Activated T-cell treated with anti-CD3 and anti-CD28 coated beads for 24 hours (primary cell): ENCODE measurements at places on chromosomes 4 and X.

DNA sequence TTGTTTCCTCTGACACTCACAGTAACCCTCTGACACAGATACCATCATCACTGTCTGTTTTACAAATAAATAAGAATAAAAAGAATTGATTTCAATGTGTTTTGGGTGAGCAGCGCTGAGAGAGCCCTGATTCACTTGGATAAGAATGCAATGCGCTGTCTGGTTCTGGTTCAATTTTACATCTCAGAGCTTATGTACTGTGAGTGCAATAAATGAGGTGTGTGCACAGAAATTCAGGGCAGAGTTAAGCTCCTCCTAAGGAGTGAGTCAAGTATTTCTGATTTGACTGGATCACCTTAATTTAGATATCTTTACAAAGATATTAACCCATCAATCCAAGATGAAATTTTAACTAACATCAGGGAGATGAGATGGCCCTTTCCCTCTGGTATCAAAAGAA lies 11.2 kb downstream of the FAM9C start:
- DNase-seq: no peak

GRCh38 chrX:97322401-97322800 lies 438.7 kb downstream of the RPA4 start:
- DNase-seq: no peak

DNA sequence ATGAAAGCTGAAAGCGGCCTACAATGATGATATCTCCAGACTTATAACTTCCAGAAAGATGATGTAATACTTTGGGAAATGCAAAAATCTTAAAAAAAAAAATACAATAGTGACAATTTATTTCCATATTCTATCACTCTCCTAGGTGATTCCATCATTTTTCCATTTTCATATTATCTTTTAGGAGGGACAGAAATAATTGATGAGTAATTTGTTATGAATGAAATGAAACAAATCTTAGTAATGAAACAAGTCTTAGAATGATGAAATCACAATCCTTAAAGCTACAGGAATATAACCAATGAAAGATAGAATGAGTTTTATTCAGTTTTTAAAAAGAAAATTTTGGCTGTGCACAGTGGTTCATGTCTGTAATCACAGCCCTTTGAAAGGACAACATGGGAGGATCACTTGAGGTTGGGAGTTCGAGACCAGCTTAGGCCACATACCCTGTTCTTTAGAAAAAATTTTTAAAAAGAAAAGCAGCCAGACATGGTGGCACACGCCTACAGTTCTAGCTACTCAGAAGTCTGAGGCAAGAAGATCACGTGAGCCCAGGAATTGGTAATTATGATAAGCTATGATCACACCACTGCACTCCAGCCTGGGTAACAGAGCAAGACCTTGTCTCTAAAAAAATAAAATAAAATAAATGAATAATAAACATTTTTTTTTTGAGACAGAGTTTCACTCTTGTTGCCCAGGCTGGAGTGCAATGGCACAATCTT lies 21.7 kb downstream of the CLOCK start:
- no peak for DNase-seq

DNA sequence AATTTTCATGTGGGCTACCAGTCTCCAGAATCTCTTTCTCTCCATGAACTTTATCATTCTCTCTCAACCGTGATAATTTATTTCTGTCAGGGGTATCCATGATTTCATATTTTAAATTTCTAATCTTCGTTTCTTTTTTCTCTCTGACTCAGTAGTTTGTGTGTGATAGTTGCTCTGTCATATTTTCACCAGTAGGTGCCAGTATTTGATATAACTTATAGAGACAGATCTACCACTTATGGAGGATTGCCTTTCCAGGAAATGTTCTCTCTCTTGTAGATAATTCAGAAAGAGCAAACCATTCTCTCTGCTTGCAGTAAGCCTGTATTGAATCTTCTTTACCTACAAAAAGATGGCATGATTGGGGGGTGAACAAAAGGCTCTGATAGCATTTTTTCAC lies 79.3 kb upstream of the DYNLT3 start:
- no peak for DNase-seq

- no peak for DNase-seq
Measured at GRCh38 chr4:37430718-37431416, 186.3 kb downstream of the NWD2 start.

DNA sequence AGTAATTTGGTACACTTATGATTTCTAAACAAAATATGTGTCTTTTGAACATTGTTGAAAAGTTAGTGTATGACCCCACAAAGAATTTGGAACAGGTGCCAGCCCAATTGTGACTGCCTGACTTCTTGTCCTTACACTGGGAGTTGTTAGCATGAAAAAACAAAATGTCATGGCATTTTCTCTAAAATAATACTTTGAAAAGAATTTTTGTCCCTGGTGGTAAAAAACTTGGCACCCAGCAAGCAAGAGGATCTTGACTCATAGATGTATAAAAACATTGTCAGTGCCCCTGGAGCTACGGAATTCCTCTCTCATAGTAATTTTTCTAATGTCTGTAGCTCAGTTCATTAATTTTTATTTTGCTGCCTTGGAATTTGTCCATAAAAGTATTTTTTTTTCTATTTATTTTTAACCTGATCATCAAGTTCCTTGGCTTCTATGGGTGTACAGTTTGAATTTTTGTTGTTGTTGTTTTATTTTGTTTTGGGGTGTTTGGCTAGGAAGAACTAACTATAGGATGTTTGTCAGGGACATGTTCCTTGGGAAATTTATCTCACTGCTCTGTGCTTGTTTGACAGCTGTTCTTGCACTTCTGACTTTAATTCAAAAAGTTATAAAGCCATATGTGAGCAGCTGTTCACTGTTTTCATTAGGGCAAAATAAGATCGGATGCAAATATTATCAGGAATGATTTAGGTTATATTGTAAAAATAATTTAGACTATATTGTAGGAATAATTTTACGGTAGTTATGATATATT lies 95.4 kb upstream of the NUDT6 start:
- DNase-seq: no peak

GRCh38 chr4:174012135-174012885 lies 271.2 kb downstream of the FBXO8 start:
- no peak for DNase-seq

DNA sequence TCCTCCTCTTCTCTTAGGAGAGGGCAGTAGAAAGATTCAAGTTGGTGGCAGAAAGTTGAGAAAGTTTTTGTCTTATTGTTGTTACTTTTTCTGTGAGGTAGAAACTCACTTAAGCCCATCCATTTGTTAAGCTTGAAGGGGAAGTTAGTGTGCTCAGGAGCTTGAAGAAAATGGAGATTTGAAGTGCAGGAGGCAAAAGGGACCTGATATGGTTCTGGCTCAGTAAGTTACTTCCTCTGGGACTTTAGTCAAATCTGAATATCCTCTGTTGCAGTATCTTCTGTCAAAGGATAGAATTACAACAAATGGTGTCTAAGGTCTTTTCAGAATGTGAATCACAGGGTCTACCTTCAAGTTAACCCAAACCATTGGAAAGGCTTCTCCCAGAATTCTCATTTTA lies 46.2 kb downstream of the CXCL13 start:
- no peak for DNase-seq

DNA sequence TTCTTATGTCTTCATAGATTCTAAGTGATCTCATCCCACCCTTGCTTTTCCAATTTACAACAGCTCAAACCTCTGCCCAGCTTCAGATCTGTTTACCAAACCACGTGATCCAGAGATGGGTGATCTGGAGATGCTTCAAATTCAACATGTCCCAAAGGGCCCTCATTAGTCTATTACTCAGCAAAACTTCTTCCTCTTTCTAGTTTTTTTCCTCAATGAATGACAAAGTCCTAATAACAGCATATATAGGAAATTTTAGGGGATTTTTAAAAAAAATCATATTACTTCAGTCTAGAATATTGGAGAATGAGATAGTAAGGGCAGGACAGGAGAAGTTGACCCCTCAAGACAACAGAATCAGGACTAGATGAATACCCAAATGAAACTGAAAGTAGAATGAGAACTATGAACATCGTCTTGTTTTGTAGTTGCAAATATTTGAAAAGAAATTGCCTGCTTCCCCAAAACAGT lies 127.1 kb downstream of the CFAP299 start:
- no peak for DNase-seq

DNA sequence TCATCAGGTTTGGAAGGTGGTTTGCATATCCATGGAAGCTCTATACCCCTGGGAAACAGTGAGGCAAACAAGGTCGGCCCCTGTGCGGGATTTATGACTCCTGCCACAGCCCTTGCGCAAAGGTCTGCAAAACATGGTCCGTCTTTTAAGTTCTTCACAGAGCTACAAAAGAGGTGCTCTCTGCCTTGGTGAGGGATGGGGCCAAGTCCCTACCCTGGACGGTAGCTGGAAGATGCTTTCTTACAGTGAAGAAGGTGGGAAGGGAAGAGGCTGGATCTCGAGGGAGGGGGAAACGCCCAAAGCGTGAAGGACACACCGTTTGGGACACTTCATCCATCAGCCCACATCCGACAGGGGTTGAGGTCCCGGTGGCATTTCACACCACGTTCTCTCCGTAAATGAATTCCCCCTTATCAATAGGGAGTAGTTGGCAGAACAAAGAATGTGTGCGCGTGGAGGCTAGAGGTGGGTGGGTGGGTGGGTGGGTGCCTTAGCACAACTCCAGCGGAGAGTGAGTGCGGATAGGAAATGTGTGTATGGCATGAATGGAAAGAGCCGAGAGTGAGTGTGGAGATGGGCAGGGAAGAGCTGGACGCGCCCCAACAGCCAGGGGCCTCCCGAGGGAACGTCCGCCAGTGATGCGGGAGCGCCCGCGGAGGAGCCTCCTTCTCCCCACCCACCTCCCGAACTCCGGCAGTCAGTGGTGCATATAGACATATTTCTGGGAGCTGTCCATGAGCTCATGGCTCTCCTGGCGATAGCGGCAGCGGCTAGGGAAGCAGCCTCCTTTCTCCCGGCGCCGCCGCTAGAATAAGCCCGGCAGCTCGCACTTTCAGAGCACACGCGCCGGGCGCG lies 68.3 kb downstream of the LARP7 start:
- DNase-seq: no peak

- no peak for DNase-seq
Measured at GRCh38 chr4:52957835-52958631, 95.9 kb downstream of the RASL11B start.

GRCh38 chr4:15577508-15577907 lies 77.6 kb downstream of the FBXL5 start:
- no peak for DNase-seq

- no peak for DNase-seq
Measured at GRCh38 chrX:134764202-134764785, 106.0 kb upstream of the PLAC1 start.

DNA sequence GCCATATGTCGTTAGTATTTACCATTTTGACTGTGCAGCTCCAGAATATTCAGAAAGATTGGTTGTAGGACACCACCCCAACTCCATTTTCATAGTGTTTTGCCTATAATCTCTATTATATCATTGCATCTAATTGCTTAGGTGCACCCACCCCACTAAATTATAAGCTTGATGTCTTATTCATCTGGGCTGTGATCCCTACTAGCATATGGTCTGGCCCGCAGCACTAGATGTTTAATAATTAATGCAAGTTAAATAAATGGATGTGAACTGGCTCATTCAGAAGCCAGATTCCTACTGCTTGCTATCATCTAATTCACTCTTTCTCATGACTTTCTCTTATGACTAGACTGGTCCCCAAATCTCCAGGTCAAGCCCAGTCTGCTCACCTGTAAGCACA lies 143.5 kb downstream of the RELL1 start:
- DNase-seq: no peak

DNA sequence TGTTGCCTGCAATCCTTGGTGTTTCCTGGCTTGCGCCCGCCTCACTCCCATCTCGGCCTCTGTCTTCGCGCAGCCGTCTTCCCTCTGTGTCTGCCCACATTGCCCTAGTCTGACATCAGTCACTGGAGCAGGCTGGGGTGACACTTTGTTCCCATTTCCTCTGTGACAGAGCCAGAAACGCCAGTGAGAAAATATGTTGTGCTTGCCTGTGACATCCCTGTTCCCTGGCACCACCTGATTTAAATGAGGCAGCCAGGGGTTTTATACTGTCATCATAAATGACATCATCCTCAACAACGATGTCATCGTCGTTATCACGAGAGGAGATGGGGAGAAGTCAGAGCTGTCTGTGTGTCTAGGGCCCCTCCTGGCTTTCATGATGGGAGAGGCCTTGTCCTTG lies 29.1 kb downstream of the ZNF185 start:
- DNase-seq: no peak

GRCh38 chrX:81291996-81292395 lies 90.1 kb downstream of the SH3BGRL start:
- DNase-seq: no peak

GRCh38 chrX:38379088-38379487 lies 26.7 kb downstream of the OTC start:
- DNase-seq: no peak

DNA sequence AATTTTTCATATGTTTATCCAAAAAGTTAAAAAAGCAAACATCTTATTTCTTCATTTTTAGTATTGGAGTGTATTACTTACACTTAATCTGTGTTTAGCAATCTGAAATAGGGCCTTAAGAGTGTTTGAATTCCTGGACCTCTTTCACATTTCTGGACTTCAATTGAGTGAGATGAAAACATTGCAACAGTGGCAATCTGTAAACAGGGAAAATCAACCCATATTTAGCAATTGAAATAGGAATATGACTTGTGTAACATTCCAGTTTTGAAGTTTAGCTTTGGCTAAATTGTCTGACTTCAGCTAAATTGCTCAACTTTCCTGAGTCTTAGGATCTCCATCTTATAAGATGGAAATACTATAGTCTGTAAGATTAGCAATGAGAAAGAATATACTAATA lies 34.6 kb upstream of the FHL1 start:
- DNase-seq: no peak
